Right ventricle myocardium superior (tissue), 1 donor: ENCODE measurements at places on chromosomes 11 and 22. TPM values are rescaled to one million over a fixed set of nuclear protein-coding genes. Genes with fewer than 3 reads are reported as not detected.

TNNT3 gene
- 35.7 TPM for total RNA-seq

ABTB2 gene
- 15.9 TPM for total RNA-seq

DNA sequence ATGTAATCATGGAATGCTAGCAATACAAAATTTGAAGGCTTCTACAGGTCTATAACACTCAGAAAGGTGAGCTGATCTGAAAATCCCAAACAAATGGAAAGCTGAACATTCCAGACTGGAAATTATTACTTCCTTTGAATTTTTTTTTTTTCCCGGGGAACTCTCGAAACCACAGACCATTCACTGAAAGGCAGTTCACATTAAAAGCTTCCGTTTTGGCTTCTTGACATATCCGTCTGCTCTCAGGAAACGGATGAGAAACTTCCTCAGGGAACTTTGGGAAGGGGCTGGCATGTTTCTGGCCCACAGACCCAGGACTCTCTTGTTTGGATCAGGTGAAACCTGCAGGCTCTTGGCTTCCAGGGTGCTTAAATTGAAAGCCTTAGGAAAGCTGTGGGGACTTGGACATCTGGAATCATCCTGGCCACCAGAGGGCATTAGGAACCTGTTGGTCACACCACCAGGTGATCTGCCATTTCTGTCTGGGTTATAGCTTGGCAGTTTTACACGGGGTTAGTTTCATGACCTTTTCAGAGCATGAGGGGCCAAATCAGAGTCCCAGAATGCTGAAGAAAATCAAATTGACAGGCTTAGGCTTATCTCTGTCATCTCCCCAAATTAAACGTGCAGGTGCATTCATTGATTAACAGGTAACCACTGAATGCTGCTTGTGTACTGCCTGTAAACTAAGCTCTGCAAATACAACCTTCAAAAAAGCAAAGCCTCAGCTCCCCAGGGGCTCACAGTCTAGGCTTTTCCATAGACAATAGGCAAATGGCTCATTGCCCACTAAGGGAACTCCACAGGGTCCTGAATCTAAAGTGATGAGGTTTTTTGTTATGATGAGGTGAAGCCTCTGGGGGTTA is 22.7 kb upstream of the GRAMD1B start:
- DNase-seq: peak; percentile 41

DNA sequence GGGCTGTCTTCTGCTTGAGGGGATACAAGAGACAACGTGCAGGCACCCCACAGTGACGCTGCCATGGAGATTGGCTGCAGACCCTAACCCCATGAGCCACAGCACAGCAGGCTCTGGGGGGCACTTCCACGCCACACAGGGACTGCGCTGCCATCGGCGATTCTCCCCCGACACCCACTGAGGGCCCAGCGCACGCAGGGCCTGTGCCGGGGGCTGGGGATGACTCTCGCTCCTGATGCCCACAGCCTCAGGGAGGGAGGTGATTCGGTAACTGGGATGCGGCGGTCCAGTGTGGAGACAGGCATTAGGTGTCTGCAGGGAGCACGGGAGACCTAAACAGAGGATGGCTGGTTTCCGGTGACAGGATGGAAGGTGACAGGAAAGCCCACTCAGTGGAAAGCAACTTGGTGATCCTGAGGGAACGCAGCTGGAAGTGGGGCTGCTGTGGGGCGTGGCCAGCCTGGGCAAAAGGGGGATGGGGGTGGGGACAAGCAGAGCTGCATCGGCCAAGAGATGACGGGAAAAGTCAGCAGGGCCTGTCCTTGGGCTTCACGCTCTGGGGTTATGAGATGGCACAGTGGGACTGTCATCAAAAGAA is 37.7 kb downstream of the EFCAB6 start:
- no peak for DNase-seq

TIRAP gene
- 7.2 TPM for total RNA-seq

EWSR1 gene
- total RNA-seq: 108 TPM

DNA sequence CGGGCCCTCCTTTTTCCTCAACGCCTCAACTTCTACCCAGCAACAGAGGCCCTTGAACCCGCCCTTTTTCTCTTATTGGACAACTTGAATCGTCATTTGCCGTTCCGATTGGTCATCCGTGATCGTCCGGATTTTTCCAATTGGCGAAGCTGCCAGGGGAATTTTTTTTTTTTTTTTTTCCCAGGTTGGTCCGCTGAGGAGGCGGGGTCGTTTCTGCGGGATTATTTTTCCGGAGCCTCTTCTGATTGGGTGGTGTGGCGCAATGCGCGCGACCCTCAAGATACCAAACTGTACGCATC is 465 bp upstream of the TTC9C start:
- DNase-seq: peak; percentile 89

VPS51 gene
- 88.1 TPM for total RNA-seq

PTPN5 gene
- total RNA-seq: 1.0 TPM

DNA sequence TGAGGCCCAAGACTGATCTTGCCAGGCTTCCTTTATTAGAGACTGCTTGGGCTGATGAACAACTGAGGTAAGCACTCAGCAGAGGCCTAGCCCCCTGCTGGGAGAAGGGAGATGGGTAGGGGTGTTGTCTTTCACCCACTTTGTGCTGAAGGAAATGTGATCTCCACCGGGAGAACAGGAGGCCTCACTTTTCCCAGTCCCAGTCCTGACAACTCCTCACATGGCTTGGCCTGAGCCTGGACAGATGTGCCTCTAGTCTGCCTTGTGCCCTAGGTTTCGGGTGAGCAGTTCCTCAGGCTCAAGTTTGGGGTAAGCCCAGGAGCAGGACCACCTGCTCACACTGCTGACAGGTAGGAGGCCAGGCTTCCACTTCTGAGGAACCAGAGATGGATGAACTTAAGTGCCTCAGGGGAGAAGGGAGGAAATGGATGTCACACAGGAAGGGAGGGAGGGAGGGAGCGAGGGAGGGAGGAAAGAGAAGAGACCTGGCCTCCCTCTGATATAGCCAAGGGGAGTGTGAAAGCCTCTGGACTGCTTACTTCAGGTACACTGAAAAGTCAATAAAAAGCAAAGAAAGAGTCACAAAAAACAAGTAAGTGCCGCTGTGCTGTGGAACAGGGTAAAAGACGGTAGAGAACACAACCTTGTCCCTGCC is 8.1 kb downstream of the CLPB start:
- DNase-seq: no peak

LYVE1 gene
- total RNA-seq: 77.2 TPM

OR8G5 gene
- not detected for total RNA-seq

DNA sequence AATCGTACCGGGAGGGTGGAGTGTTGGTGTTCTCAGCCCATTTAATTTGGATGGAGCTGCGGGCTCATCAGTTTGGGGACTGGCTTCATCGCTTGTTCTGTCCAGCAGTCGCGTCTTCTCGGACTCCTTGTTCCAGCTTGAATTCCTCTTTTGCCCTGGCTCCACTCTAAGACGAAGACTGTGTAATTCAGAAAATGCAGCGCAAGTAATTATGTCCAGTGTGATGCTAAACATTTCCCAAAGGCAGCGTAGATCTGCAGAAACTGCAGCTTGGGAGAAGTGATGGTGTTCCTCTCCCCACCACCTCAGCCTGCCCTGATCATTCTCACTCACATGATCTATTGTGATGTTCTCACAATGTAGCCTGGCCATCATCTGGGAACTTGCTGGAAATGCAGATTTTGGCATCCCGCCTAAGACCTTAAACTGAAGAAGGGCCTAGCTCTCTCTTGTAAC is 666 bp downstream of the SLC25A18 start:
- DNase-seq: no peak

DNA sequence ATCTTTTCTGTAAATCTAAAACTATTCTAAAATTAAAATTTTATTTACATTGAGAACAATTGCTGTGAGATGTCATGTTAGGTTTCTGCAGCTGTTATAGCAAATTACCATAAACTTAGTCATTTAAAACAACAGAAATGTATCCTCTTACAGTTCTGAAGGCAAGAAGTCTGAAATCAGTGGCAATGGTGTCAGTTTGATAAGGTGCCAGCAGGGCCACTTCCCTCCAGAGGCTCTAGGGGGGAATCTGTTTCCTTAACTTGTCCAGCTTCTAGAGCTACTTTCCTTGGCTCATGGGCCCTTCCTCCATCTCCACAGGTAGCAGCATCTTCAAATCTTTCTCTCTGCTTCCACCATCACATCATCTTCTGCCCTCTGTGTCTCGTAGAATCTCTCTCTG is 23.0 kb downstream of the MOGAT2 start:
- no peak for DNase-seq

DNA sequence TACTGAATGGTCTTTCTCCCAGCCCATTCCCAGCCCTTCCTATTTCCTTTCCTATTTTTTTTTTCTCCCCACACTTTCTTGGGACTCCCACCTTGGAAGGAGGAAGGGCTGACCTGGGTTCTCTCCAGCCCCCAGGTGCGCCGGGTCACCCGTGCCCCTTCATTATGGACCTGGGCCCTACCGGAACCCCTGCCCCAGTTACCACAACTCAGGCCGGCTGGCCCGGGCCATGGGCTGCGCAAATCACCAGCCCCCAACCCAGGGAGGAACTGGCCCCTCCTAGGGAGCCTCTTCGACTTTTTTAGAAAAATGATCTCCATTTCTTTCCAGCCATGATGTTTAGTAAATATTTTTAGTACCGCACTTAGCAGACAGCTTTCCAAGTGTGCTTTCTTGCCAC is 62.2 kb downstream of the MORC2 start:
- no peak for DNase-seq
